ENCODE measurements at places on chromosomes 4 and X.

- DNase-seq: no peak
Measured at GRCh38 chrX:22073928-22074327, 41.8 kb downstream of the PHEX start.

DNA sequence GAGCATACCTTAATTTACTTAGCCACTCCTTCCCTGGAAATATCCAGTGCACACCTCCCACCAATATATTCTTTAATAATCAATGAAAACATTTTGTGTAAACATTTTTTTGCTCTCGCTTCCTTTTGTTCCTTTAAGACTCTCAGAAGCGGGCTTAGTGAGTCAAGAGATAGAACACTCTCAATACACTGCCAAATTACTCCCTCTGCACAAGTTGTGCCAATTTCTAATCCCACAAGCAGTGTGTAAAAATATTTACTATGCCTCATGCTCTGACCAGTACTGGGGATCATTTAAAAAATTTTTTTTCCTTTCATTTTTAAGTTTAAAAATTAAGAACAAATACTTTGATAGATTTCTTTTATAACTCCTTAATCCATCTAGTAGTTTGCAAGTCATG is 5.1 kb downstream of the MORF4L2 start:
- no peak for DNase-seq

GRCh38 chr4:113766882-113767281 is 5.3 kb upstream of the CAMK2D start:
- DNase-seq: no peak

- DNase-seq: no peak
Measured at GRCh38 chr4:172207258-172207657, 394.1 kb downstream of the GALNTL6 start.

DNA sequence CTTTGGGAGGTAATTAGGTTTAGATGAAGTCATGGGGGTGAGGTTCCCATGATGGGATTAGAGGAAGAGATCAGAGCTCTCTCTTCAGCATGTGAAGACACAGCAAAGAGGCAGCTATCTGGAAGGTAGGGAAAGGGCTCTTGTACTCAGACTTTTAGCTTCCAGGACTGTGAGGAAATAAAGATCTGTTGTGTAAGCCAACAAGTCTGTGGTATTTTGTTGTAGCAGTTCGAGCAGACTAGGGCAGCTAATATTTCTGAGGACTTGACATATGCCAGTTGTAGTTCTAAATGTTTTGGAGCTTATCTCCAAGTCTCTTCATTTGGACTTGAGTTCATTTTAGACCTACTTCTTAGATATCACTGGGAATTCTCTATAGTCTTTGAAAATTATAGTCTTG is 137.3 kb upstream of the PDE5A start:
- no peak for DNase-seq

DNA sequence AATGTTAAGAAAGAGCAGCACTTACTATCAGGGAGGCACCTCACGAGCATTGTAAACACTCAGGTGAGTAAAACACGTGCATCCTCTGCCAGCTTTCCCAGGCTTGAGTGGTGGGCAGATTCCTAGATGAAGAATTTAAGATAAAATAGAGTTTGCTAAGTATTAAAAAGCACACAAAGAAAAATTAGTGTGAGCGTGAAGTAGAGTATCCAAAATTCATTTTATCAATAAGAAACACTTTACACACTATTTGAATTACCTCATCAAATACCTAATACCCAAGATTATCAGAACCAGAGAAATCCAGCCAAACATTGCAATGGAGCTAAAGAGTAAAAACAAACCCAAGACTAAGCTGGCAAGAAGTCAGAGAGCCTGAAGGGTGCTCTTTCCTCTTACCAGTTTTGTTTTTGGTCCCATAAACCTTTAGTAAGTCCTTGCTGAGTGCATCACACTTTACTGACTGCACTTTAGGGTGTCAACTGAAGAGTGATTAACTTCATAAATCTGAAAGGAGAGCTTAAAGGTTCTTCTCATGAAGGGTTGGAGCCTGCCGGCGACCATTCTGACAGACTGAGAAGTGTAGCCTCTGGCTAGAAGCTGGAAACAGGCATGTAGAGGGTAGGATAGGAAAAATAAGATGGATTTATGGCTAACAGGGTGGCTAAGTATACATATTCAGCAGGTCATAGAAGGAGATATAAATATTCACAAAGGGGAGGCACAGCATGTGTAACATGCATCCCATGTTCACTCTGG is 151.1 kb downstream of the SLC7A11 start:
- DNase-seq: no peak

DNA sequence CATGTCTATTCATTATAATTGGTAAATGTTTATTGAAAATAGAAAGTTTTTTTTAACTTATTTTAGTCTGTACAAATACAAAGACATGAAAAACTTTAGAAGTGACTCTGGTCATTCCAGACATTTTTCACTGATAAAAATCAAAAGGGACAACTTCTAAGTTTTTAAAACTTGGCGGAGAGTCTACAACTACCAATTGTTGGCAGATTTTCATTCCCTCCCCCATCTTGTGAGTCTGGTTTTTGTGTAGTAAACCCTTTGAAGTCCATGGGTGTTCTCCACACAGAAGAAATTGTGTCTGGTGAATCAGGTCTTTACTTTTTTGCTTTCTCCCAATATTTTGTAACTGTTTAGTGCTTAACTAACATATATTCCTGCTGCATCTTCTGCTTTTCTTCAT is 336.5 kb downstream of the PDGFC start:
- DNase-seq: no peak

DNA sequence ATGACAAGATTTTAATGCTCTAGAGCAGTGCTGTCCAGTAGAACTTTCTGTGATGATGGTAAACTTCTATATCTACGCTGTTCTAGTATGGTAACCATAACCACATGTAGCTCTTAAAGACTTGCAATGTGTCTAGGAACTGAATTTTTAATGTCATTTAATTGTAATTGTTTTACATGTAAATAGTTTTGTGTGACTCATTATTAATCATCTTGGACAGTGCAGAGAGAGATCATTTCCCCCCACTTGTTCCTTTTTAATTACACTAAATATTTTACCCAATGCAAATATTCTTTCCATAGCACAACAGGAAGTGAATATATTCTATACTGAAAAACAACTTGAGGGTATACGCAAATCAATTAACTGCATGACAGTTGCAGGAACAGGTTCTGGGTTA is 5.8 kb downstream of the ATG4A start:
- no peak for DNase-seq

GRCh38 chr4:3715061-3715854 is 50.9 kb upstream of the ADRA2C start:
- DNase-seq: no peak

DNA sequence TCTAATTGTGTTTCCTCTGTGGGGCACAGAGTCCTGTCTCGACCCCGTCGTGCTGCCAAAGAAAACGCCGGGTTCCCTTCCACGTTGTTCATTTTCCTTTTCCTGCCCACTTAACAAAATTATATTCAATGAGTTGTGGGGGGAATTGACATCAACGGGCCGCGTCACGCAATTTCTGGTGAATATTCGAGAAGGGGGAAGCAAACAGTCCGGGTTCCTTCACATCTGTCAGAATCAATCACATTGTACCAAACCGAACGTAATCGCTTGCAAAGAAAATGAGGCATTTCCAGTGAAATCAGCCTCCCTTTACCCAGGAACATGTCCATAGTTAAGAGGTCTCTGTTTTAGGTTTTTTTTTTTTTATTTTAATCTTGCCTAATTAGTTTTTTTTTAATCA is 243.5 kb downstream of the SHOX start:
- no peak for DNase-seq

DNA sequence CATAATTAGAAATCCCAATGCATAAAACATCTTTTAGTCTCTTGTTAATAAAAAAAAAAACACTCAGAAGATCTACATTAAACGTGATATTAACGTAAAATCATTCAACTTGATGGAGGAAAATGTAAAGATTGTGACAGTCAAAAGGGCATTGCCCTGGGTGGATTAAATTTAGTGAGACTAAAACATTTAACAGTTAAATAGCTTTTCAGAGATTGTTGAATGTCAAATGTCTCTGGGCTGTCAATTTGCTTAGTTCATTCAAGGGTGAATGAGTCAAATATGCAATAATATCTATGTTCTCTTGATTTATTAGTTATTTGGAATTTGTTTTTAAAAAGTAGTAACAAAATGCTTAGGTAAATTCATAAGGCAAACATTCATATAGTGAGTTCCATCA is 836.6 kb upstream of the PCDH10 start:
- DNase-seq: no peak

DNA sequence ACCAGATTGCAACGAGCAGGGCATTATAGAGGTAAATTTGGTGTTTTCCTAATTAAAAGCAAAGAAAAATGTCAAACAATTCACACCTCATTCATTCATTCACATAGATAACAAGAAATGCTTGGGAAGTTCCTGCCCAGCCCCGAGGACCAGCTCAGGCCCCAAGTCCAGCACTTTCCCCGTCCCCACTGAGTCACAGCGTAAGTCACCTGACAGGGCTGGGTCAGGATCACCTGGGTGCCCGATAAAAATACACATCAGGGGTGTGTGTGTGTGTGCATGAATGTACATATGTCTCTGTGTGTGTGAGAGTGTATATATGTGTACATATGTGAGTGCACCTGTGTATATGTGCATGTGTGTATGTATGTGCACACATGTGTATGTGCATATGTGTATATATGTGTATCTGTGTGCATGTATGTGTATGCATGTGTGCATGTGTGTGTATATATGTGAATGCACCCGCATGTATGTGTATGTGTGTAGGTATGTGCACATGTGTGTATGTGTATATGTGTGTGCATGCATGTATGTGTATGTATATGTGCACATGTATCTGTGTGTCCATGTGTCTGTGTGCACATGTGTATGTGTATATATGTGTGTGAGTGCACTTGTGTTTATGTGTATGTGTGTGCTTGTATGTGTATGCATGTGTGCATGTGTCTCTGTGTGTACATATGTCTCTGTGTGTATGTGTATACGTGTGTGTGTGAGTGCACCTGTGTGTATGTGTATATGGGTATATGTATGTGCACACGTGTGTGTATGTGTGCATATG is 18.6 kb upstream of the SH3TC1 start:
- DNase-seq: no peak

- no peak for DNase-seq
Measured at GRCh38 chr4:89836897-89837384, at the start of gene SNCA. SNCA (minus strand) TSS chr4:89837161; CDS start chr4:89835667, 1,494 bp downstream.

DNA sequence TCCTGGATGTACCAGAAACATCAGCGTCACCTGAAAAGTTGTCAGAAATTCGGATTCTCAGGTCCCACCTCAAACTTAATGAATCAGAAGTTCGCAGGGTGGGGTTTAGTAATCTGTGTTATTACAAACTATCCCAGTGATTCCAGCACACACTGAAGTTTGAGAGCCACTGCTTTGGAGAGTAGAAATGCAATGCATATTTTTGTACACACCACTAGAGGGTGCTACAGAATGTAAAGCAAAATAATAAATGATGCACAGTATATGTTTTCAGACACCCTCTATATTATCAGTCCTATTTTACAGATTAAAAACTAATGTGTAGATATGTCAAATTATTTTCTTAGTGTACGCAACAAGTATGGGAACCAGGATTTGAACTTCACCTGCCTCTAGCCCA is 2.4 kb upstream of the MORF4L2 start:
- DNase-seq: no peak

DNA sequence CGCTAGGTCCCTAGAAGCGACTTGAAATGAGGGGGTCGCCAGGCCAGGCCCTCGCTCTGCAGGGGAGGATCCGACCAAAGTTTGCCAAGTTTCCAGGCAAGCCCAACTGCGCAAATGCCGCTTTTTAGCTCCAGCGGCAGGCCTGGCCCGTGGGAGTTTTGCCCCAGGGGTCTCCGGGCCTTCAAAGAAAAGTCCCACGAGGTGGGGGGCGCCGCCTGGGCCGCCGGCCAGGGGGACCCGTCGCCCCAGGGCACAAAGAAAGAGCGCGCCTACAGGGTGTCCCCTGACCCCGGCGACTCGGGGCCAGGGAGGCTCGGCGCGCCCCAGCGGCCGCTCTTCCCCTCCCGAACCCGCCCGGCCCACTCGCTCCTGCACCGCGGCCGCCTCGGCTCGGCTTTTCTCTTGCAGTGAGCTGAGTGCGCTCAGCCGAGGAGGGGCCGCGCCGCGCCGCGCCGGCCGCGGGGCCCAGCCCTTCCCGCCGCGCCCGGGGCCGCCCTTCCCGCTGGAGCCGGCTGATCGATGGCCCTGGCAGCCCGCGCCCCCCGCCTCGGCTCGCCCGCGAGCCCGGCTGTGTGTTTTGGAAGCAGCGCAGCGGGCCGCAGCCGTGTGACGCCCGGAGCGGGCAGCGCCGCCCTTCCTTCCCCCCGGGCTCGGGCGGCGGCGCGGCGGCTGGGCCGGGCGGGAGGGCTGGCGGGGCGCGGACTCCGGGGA is 754 bp upstream of the KLF3 start:
- DNase-seq: no peak

DNA sequence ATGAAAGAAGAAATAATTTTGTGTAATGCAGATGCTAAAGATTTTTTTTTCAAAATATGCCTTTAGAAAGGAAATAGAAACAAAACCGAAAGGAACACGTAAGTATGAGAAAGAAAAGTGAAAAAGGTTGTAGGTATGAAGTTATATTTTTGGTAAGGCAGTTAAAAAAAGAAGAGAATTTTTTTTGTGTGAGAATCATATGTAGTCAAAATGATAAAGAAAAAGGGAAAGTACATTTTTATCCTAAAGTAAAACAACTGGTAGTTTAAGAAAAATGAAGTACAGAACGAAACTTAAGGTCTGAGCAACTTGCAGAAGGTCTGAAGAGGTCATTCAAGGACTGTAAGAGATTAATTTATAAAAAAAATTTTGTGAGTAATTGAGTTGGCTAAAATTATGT is 164.0 kb upstream of the TRAM1L1 start:
- no peak for DNase-seq

DNA sequence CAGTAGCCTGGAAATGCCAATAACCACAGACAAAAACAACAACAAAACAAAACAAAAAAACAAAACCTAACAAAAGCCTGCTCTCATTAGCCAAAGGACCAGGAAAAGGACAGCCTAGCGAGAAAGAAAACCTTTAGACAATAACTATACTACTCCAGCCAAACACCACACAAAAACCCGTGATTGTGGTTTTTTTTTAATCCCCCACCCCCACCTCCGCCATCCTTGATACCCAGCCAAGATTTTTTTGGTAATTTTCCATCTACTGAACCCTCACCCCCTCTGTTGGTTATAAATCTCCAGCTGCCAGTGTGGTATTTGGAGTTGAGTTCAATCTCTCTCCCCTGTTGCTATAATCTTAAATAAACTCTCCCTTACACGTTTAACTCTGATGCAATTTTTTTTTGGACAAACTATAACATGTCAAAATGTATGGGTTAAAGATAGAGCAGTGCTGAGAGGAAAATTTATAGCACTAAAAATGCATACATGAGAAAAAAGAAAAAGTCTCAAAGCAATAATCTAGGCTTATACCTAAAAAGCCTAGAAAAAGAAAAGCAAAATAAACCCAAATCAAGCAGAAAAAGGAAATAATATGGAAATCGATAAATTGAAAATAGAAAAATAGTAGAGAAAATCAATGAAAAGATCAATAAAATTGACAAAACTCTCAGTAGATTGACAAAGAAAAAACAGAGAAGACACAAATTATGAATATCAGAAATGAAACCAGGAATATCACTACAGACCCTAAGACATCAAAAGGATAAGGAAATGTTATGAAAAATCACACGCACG is 83.7 kb downstream of the NAT8L start:
- DNase-seq: no peak
